Activated CD4-positive, alpha-beta T cell treated with anti-CD3 and anti-CD28 coated beads for 1 hour (primary cell): ENCODE measurements at places on chromosomes 3 and 15.

GRCh38 chr3:138944929-138945708 is 1.8 kb downstream of the FOXL2 start:
- no peak for DNase-seq

GRCh38 chr3:2908693-2909351 is 201.4 kb downstream of the IL5RA start:
- DNase-seq = no peak

DNA sequence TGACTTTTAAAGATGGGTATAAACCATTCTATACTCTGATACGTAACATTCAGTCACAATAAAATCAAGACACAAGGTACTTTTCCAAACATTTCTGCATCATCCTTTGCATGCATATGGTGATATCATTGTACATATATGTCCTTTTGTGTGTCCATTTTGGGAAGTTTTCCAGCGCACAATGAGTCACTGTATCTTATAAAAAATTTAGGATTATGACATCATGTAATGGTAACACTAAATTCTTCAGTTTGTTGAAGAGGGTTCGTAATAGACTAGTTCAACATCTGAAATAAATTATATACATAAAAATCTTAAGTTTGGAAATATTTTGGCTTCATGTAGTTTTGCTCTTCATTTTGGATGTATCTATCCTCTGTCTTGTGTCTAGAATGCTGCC is 480.9 kb downstream of the ROBO1 start:
- no peak for DNase-seq

DNA sequence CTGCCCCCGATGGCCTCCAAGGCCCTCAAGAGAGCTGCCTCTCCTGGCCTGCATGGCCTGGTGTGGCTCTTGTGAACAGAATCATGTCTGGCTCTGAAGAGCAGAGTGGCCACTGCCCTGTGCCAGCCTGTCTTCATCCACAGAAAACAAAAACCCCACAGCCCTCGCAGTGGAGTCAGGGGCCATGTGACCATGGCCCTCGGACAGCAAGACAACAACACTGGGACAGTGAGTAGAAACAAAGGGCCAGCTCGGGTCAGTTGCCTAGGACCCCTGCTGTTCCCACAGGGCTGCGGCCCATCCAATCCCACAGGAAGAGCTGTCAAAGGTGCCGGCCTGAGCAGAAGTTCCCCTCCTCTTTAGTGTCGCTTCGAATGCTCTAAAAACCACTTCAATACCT is 72.5 kb downstream of the UMPS start:
- DNase-seq = no peak

GRCh38 chr15:68709876-68710275 is 110.8 kb downstream of the ANP32A start:
- no peak for DNase-seq

GRCh38 chr15:51947124-51947523 is 24.5 kb downstream of the LEO1 start:
- DNase-seq = no peak

DNA sequence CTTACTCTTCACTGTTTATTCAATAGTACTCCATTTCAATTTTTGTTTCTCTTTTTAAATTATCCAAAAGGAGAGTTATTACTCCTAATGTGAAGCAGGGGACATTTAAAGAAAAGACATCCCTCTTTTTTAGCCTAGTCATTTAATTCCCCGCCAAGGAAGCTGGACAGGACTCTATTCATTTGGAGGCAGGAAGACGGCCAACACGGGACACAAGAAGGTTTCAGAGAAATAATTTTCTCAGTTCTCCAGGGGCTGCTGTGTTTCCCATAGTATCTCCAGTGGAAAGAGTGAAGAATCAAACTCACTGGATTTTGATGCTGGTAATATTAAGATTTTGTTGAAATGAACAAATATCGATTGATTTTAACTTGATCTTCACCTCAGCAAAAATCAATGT is 833.7 kb downstream of the ROBO2 start:
- DNase-seq = no peak

GRCh38 chr3:188656196-188656982 is 502.4 kb downstream of the LPP start:
- DNase-seq = no peak

DNA sequence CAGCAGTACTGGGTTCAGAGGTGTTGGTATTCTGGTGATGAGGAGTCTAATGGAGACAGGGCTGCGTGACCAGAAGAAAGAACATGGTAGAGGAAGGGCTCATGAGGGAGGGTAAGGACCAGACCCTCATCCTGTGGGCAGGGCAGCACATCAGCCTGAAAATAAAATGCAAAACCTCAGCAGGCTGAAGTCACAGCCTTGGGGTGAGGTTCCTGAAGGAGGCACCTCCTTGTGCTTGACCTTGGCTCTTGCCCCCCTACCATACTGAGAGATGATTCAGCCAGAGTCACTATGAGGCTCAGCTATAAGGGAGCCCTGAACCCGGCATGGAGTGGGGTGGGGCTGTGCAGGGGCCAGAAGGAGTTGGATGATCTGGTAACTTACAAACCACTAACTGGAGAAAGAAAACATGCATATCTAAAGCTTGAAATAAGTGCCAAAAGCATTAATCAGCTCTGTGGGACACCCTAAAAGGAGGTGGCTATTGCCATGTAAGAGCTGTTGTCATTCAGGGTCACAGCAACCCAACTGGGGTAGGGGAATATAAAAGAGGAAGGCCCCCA is 60.2 kb downstream of the CORO2B start:
- DNase-seq = no peak

DNA sequence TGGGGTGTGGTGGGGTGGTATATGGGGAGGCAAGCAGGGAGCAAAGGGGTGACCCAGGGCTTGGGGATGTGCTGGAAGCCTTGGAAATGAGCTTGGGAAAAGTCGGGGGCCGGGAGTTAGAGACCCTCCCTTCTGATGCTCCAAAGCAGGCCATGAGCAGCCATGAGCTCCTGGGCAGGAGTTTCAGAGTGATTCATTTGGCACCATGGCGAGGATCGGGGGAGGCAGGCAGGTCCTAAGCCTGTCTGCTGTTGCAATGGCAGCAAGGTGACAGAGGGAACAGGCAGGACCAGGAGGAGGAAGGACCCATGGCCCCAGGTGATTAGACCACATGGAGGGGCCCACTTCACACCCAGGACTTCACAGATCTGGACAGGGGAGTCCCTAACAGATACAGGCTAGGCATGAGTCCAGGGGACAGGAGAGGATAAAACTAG is 21.3 kb downstream of the RGMA start:
- no peak for DNase-seq

- DNase-seq = no peak
Observed at GRCh38 chr3:76669322-76669721, 370.6 kb upstream of the ROBO2 start.

GRCh38 chr3:170418422-170419398 is at the start of gene CLDN11:
CLDN11 (plus strand) TSS chr3:170418868; CDS start chr3:170419067, 199 bp downstream.
- DNase-seq = no peak

- DNase-seq = no peak
Observed at GRCh38 chr3:58490860-58491501, 915 bp upstream of the KCTD6 start.

DNA sequence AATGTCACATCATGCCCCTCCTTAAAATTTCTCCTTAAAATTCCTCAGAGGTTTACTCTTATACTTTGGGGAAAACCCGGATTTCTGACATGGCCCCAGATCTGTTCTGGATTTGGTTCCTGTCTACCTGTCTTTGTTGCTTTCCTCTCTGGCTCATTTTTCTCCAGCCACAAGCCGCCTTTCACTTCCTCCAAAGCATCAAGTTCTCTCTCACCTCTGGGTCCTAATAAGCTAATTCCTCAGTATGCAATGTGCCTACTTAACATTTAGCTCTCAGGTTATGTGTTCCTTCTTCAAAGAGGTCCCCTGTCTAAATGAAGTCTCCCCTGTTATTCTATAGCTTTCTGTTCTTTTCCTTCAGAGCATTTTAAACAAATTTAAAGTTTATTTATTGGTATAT is 16.1 kb downstream of the HMG20A start:
- no peak for DNase-seq

DNA sequence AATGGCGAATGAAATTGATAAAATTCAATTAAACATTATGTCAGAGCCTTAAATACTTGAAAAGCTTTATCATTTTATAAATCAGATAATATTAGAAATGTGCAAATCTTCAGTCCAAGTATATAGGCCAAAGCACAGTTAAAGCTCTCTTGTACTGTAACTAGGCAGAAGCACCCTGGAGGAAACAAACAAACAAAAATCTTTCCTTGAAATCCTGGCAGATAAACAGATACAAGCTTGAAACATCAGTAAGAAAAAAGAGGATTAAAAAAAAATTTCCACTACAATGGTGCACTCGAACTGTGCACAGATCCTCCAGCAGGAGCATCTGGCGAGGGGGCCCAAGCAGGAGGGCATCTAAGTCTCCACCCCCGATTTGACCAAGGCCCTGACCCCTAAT is 166.6 kb downstream of the PLD1 start:
- no peak for DNase-seq

- DNase-seq = no peak
Observed at GRCh38 chr3:146577662-146578061, 27.5 kb downstream of the PLSCR5 start.

GRCh38 chr3:174355505-174355904 is 503.6 kb upstream of the NAALADL2 start:
- no peak for DNase-seq

GRCh38 chr3:179194931-179195330 is 46.8 kb downstream of the PIK3CA start:
- no peak for DNase-seq

DNA sequence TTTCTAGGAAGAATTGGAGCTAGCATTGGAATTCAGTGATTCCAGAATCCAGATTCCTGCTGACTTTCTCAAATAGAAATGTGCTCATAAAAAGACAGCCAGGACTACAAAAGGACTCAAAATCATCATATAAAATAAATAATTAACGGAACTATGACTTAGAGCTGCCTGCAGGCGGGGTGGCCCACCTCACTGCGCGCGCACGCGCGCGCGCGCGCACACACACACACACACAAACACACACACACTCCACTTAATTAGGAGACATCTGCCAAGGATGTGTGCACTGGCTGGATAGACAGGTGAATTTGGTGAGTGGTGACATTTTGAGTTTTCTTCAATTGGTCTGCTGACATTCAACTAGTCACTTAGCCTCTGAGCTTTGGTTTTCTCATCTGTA is 6.9 kb upstream of the MEX3B start:
- DNase-seq = no peak

- no peak for DNase-seq
Observed at GRCh38 chr15:80849308-80849707, 70.1 kb downstream of the CEMIP start.

GRCh38 chr3:175672119-175672689 is 813.1 kb downstream of the NAALADL2 start:
- DNase-seq = no peak

GRCh38 chr15:67202991-67203390 is 51.5 kb downstream of the AAGAB start:
- no peak for DNase-seq

GRCh38 chr3:17420668-17421067 is 321.8 kb downstream of the TBC1D5 start:
- no peak for DNase-seq

DNA sequence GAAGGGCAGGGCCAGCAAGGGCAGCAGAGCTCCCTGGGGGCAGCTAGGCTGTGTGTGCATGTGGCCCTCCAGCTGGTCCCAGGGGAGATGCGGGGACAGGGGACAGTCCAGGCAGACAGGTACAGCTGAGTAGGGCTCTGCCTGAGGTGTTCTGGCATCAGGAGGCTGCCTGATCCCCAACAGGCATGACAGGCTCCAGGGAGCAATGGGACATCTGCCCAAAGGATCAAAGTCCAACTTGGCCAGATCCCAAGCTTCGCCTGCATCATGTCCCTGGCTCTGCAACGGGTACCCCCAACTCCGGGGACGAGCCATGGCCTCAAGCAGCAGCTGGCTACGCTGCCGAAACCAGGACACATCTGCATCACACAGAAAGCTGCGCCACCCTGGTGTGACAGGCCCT is 21.8 kb downstream of the ATRIP start:
- no peak for DNase-seq

DNA sequence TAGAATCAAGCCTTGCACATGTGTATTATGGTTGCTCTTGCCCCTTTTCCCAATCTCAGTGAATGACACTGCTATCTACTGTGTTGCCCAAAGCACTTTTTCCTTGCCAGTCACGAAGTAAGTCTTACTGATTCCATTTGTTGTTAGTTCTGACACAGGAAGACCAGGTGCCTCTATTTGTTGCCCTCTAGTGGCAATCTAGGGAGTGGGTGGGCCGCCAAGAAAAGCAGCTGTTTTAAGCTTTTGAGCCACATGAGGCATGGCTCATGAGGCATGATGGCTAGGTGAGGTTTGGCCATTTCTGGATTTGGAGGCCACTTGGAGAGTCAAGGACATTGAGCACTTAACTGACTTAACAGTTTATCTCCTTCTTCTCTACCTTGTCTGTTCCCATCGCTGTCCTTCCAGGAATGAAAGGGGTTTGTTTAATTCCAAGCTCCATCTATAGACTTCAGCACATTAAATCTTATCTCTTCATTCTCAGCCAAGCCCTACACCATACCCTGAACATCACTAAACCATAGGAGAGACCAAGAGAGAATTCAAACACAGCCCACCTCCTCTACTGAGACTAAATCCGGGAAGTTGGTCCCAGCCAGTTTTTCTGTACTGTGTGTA is 103.1 kb downstream of the HCN4 start:
- peak; percentile 10 for DNase-seq

- DNase-seq = no peak
Observed at GRCh38 chr3:127518456-127519081, 72.0 kb downstream of the TPRA1 start.

DNA sequence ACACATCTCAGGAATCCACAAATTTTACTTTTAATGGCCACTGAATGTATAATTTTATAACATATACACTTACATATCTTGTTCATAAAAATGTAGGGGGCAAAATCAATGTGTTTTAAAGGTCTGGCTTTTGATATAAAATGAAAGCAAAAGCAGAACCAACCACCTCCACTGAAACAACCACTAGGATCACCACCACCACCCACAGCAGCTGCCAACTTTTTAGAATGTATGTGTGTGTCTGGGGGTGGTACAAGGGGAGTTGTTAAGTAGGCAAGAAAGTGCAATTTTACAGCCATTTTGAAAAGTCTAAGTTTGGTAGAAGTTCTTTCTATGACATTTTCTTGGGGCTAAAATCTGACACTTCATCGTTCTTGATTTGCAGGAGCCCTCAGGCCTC is 44.0 kb downstream of the OTOL1 start:
- no peak for DNase-seq

- no peak for DNase-seq
Observed at GRCh38 chr3:139935866-139936817, 1.2 kb downstream of the CLSTN2 start.
